Stimulated activated CD4-positive, alpha-beta T cell treated with anti-CD3 and anti-CD28 coated beads, TNF-alpha, amount 100 ng/mL, for 24 hours (primary cell): ENCODE measurements at places on chromosomes 4 and X.

DNA sequence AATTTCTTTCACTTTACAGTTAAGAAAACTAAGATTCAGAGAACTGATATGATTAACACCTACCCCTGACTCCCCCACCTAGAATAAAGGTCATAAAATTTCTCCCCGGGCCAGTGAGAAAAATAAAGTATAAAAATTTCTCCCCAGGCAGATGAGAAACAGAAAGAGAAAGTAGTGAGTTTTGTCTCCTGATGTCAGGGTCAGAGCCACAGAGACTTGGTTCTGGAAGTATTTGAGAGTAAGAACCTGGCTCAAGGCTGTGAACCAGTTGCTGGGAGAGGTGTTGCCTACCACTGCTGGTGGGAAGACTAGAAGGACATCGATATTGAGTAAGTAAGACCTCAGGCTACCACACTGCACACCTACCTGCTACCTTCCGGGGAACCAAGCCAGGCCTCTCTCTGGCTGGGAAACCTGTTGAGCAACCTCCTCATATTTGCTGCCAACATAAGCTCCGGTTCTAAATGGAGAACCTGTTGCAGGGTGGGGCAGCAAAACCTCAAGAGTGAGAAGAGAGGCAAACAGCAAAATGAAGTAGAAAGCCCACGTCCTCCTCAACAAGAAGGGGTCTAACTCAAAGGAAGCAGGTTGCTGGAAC, 104.2 kb upstream of the PUDP start:
- no peak for DNase-seq

DNA sequence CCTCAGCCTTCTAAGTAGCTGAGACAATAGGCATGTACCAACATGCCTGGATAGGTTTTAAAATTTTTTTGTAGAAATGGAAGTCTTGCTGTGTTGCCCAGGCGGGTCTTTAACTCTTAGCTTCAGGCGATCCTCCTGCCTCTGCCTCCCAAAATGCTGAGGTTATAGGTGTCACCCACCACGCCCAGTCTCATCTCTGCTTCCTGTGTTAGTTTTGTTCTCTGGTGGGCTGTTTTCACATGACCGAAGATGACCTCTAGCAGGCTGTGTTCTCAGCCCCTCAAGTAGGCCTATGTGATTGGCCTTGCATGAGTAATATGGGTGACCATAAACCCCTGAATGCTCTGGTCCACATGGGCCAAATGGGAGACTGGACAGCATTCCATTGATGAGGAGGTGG, 56.8 kb upstream of the MSANTD1 start:
- no peak for DNase-seq

DNA sequence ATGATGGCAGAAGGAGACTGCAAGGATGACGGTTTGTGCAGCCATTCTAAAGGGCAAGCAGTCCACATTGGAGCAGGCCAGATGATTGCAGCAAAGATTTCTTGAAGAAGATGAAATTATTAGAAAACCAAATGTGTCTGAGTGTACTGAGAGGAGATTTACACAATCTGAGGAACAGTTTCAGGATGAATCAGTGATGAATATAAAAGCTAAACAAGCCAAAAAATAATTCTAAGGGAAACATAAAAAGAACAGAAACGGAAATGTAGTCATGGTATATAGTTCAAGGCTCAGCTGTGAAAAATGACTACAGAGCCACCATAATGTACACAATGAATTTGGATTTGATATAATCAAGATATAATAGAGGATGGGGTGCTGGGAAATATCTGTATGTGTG, 168.5 kb downstream of the PDGFC start:
- DNase-seq: no peak

- no peak for DNase-seq
Observed at GRCh38 chr4:65482410-65482809, 187.9 kb downstream of the EPHA5 start.

DNA sequence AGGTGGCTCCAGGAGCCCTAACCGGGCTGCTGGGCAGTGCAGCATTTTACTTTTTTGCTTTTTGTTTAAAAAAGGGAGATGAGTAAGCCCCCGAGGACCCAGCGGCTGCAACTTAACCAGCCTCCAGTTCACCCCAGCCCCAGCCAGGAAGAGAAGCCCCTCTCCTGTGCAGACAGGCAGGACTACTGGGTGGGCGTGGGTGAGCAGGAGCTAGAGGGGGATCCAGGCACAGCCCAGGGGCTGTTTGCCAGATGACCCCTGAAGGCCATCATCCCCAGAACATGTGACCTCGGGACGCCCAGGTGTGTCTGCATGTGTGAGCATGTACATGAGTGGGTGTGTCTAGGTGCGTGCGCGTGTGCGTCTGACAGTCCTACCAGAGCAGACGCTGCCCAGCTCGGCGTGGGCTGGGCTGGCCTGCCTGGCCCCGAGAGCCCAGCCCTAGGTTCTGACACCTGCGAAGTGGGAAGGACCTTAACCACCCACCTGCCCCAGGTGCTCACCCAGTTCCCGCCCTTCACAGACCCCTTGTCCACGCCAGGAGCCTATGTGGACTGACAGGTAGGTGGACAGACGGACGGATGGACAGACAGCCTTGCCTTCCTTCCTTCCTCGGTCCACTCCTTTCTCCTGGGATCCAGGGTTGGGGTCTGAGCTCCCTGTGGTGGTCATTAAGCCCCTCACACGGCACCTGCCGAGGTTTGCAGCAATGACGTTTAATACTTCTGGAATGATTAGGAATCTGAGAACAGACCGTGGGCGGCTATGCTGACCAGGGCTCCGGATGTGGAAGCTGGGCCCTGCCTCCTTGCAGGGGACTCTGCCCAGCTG, 7.8 kb upstream of the HAUS3 start:
- no peak for DNase-seq

DNA sequence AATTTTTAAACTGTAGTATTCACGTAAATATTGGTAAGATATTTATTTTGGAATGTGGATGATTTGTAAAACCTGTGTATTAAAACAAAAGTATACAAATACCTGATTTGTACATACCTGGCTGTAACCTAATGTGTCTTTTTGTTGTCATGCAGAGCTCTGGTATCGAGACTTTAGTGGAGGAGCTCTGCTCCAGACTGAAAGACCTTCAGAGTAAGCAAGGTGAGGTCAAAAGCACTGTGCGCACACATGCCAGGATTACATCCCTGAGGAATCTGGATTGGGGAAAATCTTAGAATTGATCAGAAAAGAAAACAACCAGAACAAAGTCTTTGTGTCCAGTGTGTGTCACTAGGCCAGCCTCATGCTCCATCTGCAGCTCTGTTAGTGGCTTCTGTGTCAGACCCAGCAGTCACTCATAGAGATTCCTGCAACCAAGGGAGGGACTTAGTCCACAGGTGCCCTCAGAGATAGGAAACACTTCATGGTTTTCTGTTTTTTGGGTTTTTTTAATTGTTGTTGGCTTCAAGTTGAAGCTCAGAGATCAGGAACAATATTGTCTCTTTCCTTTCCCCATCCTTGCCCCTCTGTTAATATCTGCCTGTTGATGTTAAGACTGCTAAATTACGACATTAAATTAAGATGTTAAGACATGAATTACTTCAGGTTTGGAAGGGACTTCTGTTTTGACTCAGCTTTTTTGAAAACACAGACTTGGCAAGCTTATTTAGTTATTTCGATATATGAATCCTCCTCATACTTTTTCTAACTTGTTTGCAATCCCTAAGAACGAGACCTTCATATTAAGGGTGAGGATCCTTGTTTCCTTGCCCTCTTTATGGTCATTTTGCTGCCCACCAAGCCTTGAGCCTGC, 52.4 kb upstream of the TBC1D14 start:
- DNase-seq: no peak

GRCh38 chr4:170336238-170336775, 246.6 kb upstream of the AADAT start:
- no peak for DNase-seq

DNA sequence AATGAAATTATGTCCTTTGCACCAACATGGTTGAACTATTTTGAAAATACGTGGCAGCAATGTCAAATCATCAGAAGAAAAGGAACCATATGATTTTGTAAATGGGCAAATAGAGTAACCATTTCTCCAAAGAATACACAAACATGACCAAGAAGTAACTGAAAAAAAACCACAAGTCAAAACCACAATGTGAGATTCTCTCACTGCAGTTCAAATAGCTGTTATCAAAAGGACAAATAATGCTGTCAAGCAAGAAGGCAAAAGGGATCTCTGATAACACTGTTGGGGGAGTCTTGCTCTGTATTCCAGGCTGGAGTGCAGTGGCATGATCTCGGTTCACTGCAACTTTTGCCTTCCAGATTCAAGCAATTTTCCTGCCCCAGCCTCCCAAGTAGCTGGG, 280.8 kb upstream of the ZCCHC13 start:
- DNase-seq: no peak
